ENCODE measurements at places on chromosomes 6 and 20.

- no peak for DNase-seq
Observed at GRCh38 chr20:5312518-5312917, 4.2 kb downstream of the PROKR2 start.

DNA sequence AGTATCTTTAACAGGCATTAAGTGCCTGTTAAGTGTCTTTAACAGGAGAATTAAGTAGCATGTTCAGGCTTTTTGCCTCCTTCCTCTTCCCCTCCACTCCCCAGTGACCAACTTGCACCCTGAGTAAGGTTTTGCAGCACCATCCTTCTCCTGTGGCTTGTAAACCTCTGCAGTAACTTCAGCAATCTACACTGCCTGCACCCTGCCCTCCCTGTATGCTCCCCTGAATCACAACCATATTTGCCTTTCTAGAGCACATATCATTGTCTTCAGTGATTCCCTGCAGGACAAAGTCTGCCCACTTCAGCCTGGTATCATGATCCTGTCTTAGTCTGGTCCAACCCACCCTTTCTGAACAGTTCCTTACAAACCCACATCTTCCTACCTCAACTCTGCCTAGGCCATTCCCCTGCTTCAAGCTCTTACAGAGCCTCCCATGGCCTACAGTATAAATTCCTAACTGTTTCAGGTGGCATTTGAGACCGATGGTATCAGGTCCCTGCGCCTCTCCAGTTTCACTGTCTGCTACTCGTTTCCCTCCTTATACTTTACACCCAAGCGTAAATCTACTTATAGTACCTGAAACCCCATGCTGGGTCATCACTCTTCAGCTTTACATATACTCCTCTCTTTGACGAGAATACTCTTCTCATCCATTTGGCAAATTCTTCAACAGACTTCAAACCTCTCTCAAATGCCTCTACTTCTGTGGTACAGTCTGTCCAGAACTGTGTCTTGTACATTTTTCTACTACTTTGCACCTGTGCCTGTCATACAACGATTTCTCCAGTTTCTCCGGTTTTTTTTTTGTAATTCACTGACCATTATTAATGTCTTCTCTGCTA lies 69.8 kb downstream of the ZHX3 start:
- DNase-seq = no peak

DNA sequence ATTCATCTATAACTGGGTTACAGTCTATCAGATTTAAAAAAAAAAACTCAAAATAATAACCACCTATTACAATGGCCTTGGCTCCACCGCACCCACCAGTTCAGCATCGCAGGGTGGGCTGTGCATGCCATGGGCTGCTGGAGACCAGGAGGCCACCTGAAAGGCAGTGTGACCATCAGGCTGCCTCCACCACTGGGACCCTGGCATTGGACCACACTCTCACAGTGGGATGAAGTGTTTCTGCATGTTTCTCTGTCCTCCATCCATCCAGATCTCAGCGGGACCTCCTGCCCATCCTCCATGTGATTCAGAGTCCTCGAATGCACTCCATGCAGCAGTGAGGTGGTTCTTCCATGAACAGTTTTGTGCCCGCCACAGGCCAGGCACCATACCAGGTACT lies 206.1 kb upstream of the CST7 start:
- no peak for DNase-seq

- no peak for DNase-seq
Observed at GRCh38 chr6:95548188-95548786, 29.0 kb upstream of the MANEA start.

DNA sequence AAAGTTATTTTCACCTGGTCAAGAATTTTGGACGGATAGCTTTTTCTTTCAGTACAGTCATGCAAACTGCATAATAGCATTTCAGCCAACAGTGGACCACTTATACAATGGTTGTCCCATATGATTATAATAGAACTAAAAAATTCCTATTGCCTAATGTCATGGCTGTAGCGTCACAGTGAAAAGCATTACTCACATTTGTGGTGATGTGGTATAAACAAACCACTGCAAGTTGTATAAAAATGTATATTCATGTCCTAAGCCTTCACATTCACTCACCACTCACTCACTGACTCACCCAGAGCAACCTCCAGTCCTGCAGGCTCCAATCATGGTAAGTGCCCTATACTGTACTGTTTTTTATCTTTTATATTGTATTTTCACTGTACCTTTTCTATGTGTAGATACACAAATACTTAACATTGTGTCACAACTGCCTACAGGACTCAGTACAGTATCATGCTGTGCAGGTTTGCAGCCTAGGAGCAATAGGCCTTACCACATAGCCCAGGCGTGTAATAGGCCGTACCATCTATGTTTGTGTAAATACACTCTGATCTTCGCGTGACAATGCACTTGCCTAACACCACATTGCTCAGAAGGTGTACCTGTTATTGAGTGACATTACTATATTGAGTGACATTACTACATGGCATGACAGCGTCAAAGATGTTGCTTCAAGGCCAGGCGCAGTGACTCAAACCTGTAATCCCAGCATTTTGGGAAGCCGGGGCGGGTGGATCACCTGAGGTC lies 17.9 kb downstream of the ABHD12 start:
- DNase-seq = no peak

DNA sequence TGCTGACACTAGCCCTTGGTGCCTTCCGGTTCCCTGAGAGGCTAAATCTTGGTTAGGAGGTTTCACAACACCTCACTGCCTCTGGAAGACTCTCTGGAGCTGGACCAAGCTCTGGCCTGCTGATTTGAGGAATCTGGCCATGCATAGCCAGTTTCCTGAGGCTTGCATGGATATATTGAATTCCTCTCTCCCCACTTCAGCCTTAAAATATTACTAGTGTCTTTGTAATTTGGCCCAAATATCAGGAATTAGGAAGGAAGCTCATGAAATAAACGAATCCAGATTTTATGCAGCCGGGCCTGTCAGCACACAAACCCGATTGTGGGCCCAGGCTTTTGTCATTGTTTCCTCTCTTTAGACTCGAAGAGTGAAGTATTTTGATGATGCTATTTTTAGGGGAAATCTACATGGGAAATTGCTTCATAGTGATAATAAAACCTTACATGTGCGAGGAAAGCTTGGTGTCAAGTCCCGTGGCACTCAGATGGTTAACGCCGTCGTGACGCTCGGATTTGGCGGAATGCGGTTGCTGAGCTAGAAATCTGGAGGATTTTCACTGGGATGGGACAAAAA lies 144.4 kb downstream of the PHACTR3 start:
- DNase-seq = no peak

Data from stimulated activated CD8-positive, alpha-beta memory T cell treated with anti-CD3 and anti-CD28 coated beads, Interleukin-15, amount 100 ng/mL, for 4 hours (primary cell).